Effector CD8-positive, alpha-beta T cell (primary cell): ENCODE measurements at places on chromosomes 12 and 14.

GRCh38 chr12:110775997-110776396, 33.3 kb upstream of the PPP1CC start:
- no peak for DNase-seq

DNA sequence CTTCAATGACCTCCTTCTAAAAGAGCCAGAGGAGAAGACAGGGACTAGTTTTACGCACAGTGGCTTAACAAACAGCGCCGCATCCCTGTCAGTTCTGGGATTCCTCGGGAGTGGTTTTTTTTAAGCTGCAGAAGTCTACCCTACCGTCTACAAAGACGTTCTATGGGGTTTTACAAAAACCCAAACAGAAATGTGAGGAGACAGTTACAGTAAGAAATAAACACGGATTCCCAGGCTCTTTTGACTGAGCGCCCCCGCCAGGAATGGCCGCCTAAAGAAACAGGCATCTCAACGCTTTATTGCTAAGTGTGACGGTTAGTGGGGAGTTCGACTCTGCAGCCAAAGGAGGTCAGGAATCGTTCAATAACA, 484 bp downstream of the ALKBH1 start:
- no peak for DNase-seq

DNA sequence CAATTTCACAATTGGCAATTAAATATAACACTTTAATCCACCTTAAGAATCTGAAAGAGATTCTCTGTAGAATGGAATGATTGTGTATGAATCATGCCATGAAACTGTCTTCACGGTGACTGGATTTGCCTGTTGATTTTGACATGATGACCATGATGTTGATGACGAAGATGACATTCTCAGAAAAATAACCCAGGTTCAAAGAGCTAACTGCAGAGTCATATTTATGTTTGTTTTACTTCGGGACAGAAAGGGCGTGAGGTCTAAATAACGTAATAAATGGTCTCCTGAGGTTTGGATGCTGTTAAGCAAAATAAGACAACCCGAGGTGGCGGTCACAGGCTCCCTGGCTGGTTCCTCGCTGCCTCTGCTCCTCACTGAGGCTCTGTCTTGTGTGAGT, 532.0 kb downstream of the TMEM121 start:
- no peak for DNase-seq

DNA sequence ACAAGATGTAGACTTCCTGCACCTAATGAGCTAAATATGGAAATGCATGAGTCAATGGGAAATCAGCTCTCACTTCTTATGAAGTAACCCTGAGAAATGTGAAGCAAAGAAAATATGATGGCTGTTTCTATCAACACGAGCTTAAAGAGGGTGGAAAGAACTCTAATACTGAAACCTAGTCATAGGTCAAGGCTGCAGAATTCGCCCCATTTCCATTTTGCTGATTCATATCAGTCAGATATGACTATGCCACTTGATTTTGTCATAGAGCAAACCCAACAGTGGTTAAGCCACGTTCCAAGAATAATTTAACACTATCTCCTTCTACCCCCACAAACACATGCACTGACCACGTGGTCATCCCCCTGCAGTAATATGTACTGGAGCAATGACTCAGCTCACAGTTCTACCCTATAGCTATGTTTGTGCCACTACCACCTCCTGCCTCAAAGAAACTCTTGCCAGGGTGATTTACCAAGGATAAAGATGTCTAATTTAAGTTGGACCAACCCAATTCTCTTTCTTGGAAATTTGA, 157.5 kb downstream of the TMTC3 start:
- DNase-seq: no peak

DNA sequence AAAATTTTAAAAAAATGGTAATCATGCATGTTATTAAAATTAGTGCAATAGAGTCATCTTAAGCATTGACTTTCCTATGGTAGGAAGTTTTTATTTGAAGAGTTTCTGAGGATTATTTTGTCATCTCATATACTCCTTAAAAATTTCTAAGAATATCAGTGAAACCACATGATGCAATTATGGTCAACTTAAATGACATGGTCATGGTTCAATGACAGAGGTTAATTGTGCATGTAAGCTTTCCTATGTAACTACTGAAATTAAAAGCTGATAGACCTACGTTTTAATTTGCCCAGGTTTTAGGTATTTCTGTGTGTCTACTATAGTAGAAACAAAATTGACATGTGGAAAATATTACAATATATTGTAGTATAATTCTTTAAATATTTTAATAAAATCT, 21.0 kb upstream of the LMO3 start:
- DNase-seq: no peak

GRCh38 chr12:131913666-131914065, 15.4 kb upstream of the PUS1 start:
- DNase-seq: no peak

GRCh38 chr14:62162998-62163589, 400.9 kb downstream of the SNAPC1 start:
- no peak for DNase-seq

- no peak for DNase-seq
Observed at GRCh38 chr14:102901633-102902032, 20.8 kb upstream of the AMN start.

GRCh38 chr12:108341356-108341755, 2.2 kb upstream of the CMKLR1 start:
- no peak for DNase-seq

- no peak for DNase-seq
Observed at GRCh38 chr12:13523536-13524307, 327.2 kb downstream of the EMP1 start.

- DNase-seq: no peak
Observed at GRCh38 chr12:122182887-122183587, at the start of gene LRRC43. TSS of gene LRRC43 (plus strand) at chr12:122183123. CDS start at chr12:122183145, 22 bp downstream.

DNA sequence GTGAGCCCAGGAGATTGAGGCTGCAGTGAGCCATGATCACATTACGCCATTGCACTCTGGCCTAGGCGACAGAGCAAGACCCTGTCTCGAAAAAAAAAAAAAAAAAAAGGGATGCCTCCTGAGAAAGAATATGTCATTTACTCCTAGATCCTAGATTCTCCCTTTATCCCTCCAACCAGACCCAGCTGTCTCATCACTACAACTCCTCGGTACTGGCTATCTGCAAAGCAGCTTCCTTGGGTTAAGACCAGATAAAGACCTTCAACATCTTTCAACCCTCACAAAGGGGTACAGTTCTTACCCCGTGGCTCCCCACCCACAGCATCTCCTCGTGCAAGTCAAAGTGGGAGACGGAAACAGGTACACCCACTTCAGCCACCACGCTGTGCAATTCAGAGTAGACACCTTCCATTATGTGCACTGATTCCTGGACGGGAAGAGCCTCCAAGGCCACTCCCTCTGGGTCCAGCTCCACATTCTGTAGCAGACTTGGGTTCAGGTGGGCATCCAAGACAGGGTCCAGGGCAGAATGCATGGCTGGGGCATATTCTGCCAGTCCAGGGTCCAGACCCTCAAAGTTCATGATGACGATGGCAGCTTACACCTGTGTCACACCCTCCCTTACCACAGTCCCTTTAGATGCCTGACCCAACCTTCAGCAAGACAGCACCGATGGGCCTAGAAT, 1.1 kb downstream of the PAN2 start:
- no peak for DNase-seq

DNA sequence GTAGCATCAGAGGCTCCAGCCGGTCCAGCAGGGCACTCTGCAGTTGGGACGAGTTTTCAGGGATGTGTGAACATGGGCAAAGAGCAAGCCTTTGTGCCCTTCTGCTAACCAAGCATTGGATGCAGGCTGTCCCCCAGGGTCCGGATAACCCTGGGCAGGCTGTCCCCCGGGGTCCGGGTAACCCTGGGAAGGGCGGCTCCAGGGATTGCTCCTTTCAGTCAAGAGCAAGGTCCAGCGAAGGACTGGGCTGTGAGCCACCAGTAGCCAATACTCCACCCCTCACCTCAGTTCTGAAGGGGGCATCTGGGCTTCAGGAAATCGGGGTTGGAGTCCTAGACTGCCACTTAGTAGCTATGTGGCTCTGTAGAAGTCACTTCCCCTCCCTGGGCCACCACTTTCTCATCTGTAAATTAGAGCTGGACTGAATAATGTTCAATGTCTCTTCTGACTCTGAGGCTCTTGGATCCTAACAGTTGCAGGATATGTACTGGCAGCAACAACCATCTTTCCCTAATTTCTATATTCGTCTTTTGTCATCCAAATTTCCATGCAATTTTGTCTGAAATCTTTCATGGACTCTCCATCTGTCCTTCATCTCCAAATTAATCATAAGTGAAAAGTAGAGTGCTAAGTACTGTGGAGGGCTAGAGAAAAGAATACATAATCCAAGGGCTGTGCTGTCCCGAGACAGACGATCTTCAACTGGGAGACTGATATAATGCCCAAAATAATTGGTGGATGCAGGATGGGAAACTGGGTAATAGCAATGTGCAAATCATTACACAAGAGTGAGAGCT, 137.4 kb upstream of the NTF3 start:
- DNase-seq: no peak

DNA sequence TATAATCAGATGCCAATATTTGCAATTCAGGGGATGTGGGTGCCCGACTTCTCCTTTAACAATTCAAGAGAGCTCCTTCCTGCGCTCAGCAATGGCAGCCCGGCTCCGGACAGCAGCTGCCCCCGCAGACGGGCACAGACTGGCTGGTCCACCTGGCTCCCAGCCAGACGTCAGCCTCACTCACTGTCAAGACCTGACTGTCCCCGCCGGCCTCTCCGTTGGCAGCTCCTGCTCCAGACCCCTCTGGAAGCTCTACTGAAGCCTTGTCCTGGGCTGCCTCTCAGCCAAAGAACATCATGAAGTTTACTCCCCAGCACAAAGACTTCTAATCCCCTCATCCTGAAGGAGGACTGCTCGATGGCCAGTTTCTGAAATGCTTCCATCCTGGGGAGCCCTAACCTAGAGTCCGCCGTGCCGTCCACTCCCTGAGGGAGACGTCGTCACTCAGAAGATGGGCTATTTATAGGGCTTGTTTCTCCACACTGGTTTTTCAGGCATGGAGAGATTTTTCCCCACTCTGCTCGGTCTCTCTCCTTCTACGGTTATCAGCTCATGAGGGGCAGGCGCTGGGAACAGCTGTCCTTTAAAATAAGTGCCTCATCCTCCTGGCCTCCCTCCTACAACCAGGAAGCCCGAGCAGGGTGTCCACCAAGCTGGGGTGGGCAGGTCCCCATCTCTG, 126.2 kb downstream of the RFLNA start:
- DNase-seq: no peak

- DNase-seq: no peak
Observed at GRCh38 chr12:117966511-117966910, 2.3 kb downstream of the KSR2 start.

- DNase-seq: no peak
Observed at GRCh38 chr14:42911642-42912041, 1305.0 kb downstream of the LRFN5 start.

DNA sequence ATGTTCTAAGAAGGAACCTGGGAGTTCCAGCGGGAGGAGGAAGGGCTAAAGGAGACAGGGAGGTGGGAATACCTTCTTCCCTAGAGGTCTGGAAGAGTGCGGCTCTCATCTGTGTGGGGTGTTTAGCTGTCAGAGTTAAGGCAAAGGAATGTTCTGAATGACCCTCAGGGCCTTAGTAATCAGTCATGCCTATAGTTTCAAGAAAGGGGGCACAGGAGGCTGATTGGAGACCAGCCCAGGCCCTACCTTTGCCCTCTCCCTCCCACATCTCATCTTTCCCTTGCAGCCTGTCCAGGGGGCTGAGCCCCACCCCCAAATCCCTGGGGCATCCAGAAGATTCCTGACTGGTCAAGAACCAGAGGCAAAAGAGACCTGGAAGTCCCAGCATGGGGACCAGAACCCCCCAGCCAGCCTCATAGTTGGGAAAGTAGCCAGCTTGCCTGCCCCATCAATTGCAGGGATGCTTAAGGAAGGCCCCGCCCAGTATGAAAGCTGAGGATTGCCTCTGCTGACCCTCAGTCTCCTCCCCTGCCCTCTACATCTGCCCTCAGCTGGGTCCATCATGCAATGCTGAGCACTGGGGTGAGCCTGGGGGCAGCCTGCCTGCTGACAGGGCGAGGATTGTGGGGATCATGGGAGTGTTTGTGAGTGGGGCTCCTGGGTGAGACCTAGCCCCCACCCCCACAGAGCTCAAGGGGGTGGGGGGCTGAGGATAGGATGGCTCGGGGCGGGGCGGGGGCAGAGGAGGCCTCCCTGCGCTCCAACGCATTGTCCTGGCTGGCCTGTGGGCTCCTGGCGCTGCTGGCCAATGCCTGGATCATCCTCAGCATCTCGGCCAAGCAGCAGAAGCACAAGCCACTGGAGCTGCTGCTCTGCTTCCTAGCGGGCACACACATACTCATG, 1.8 kb downstream of the GPR162 start:
- no peak for DNase-seq
